ENCODE measurements at places on chromosomes 12 and 14.

DNA sequence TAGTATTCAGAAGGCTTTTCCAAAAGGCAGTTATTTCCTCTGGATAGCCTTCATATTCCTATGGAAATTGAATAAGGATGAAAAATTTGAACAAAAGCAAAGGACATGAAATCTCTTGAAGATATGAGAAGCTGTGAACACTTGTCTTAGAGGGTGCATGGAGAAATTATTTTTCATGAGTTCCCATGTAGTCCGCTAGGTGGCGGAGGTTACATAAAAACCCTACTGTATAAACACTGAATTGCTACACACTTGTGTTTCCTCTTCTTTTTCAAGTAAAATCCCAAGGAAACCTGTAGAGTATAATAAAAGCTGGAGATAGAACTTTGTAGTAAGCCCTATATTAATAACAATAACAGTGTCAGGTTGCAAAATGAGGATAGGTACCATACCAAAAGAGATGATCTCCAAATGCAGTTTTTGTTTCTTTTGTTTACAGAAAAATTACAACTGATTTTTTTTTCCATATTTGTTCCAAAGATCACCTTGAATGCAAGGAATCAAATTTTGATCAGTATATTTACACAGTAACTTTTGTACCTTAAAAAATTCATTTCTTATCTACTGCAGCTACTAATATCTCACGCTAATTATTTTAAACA is 37.8 kb upstream of the OR4E1 start:
- no peak for DNase-seq

GRCh38 chr12:92253301-92253700 is 107.7 kb upstream of the BTG1 start:
- DNase-seq: no peak

GRCh38 chr12:72330784-72331183 is 58.6 kb downstream of the TRHDE start:
- no peak for DNase-seq

- no peak for DNase-seq
These were observed 22.8 kb upstream of the ANO2 start for GRCh38 chr12:5967645-5968415.

GRCh38 chr14:71165121-71166031 is 258.1 kb downstream of the PCNX1 start:
- DNase-seq: no peak

DNA sequence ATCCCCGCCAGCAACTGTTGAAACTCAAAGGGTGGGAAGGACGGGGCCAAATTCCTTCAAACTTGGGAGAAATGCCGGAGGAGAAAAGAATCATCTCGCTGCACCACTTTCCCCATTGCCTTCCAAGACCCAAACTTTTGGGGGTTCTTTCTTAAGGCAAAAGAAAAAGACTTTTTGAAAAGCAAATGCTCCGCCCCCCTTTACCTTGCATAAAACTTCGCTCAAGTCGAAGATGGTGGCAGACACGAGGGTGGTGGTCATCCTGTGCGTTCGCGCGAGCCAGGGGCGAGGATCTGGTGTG is 239 bp downstream of the ZFP36L1 start:
- DNase-seq: no peak

DNA sequence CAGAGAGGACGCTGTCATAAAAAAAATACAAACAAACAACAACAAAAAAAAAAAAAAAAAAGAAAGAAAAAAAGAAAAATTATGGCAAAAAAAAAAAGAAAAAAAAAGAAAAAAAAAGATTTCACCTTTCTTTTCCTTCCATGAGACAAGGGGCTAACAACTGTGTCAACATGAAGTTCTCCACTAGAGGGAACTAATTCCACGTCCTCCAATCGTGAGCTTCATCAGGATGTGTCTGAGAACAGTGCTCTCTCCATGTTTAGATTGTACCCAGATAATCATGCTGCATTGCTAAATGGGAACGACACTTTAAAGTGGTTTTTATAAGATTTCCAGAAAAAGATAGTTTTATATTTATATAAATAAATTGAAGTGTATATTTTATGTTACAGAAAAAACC is 96.2 kb upstream of the PTPRB start:
- no peak for DNase-seq

DNA sequence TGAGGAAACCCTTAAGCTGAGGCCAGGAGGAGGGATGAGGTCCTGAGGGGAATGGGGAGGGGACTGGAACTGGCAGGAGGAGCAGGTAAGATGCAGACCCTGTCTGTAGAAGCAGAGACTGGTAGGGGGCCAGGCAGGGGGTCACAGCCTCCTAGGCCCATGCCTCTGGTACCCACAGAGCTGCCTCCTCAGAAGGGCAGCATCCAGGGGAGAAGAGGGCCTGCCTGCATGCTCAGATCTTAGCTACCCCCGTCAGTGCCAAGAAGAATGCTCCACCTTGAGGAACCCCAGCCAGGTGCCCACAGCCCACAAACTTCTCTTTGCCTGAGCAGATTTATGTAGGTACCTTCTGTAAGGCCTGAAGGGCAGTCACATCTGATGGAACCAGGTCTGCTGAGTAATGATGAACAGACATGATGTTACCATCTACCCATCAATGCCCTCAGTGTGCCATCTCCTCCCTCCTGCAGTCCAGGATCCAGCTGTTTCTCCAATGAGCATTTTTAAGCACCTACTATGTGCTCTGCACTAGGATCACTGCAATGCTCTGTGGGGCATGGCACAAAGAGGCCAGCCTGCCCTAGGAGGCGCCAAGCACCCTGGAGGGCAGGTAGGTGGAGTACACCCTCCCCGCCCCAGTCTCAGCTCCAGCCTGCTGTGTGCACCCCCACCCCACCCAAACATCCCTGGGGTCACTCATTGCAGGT is 24.8 kb upstream of the ZFP36L1 start:
- no peak for DNase-seq

DNA sequence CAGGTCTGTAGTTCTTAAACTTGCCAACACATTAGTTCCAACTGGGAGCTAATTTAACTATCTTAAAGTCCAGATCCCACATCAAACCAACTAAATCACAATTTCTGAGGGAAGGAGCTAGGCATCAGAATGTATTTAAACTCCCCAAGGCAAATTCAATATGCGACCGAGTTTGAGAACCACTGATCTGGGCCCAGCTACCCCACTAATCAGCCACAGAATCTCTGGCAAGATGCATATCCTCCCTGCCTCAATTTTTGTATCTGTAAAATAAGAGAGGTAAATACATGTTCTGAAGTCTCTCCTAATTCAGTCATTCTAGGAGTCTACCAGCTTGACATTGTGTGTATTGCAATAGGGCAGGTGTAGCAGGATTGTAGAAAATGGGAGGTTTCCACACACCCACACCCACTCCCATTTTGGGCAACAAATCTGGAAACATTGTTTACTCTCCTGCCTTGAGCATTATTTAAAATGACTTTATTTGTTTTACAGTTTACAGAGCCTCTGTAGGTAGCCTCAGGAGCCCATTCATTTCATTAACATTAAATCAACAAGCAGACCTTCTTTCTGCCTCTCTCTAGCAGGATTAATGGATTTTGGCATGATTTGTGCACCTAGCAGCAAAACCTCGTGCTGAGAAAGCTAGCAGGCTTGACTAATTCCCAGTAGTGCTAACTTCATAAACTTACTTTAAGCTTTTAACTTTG is 15.6 kb downstream of the LGR5 start:
- no peak for DNase-seq

- DNase-seq: no peak
These were observed 40.1 kb downstream of the STXBP6 start for GRCh38 chr14:25009891-25010290.

DNA sequence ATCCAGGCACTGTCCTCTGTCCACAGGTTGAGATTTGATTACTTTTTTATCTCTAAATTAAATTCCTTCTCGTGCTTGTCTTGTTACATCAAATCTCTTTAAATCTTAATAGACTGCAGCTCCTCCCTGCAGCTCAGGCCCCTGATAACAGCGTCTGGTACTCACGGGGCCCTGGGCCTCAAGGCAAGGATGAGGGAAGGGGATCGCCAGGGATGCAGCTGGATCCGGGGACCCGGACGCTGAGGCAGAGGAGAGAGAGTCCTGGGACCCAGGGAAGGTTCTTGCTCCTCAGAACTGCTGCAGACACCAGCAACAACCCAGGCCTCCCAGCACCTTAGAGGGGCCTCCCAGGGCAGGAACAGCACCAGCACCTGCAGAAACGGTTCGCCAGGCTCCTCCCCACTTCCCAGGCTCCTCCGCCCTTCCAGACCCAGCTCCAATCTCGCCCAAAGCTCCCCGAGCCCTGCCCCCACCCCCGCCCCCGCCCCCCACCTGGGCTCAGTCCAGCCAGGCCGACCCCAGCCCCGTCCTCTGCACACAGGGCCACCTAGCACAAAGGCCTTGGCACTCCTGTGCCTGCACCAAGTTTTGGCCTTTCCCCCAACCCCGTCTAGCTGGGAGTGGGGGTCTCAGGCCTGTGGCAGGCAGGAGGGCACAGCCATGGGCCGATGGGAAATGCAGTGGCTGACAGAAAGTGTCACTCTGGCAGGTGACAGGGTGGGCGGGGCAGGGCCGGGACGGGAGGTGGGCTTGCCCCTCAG is 60.3 kb upstream of the GALNT9 start:
- DNase-seq: no peak

DNA sequence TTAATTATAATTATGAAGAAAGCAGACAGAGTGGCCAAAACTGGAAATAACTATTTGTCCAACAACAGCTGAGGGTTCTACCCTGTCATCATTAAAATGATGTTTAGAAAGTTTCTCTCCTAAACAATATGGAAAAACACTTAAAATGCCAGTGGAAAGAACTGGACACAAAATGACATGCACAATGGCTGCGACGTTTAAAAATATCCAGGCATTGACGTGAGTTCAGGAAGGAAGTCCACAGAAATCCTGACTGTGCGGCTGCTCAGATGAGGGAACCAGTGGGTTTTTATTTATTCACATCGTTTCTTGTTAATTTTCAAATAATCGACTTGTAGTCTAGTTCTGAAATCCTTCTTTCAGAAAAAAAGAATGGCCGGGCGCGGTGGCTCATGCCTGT is 58.3 kb downstream of the CCNK start:
- DNase-seq: no peak

DNA sequence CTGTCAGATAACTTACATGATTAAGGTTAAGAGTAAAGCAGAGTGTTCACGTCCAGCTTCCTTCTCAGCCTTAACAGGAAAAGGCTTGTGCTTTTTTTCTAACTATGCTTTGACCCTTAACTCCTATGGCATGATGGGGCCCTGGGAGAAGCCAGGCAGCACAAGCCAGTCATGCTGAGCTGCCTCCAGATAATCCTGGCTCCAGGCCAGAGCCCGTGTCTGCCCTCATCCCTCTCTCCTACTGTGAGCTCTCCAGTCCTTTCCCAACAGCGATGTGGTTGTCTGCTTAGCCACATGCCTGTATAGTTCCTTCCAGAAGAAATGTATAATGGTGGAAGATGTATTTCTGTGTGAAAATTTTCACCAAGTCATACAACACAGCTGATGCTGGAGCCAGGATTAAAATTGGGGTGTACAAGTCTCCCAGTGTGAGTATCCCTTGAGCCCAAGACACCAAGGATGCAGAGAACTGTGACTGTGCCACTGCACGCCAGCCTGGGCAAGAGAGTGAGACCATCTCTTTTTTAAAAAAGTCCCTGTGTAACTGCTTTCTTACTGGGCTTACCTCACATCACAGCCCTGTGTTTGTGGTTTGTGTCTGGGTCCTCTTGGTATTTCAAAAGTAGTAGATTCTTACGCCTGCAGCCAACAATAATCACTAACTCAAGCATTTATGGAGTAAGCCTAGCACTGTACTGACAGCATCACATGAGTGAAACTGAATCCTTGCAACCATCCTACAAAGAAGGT is 7.9 kb upstream of the ITFG2 start:
- no peak for DNase-seq

DNA sequence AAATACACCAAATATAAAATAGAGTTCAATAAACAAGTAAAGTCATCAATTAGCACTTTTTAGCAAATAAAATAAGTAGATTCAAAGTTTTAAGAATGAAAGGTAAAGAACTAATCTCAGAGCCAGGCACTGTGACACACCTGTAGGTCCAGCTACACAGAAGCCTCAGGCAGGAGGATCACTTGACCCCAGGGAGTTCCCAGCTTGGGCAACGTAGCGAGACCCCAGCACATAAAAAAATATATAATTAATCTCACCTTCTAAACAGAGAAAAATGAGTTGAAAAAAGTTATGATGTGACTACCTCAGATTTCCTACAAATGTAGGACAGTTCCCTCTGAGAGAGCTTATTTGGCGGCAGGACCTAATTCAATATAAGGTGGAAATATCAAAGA is 19.3 kb downstream of the DAD1 start:
- no peak for DNase-seq

GRCh38 chr12:42786400-42787148 is 197.0 kb upstream of the PRICKLE1 start:
- DNase-seq: no peak

GRCh38 chr12:98587084-98587483 is 6.4 kb upstream of the SLC25A3 start:
- no peak for DNase-seq

DNA sequence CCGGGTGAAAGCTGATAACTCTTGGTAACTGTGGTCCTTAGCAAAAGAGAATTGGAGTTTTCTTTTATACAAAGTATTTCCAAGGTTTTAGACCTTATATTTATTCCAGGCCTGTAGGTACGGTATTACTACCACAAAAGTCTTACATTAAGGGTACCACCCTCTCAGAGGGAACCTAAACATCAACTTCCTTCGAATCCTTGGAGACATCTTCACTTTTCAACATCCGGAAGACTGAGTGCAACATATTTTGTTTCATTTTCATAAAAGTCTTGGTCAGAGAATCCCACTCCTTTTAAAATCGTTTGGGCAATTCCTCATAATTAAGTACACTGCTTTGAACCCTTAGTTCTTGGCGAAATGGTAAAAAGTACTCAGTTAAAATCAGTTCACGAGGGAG is 1.2 kb downstream of the CNOT2 start:
- no peak for DNase-seq

- DNase-seq: peak; percentile 57
These were observed at the start of gene CCDC38 for GRCh38 chr12:95942524-95943329. TSS of gene CCDC38 (minus strand) at chr12:95942614. CDS start at chr12:95936509, 6,105 bp downstream.

GRCh38 chr14:52987042-52987441 is 36.2 kb upstream of the FERMT2 start:
- DNase-seq: no peak

DNA sequence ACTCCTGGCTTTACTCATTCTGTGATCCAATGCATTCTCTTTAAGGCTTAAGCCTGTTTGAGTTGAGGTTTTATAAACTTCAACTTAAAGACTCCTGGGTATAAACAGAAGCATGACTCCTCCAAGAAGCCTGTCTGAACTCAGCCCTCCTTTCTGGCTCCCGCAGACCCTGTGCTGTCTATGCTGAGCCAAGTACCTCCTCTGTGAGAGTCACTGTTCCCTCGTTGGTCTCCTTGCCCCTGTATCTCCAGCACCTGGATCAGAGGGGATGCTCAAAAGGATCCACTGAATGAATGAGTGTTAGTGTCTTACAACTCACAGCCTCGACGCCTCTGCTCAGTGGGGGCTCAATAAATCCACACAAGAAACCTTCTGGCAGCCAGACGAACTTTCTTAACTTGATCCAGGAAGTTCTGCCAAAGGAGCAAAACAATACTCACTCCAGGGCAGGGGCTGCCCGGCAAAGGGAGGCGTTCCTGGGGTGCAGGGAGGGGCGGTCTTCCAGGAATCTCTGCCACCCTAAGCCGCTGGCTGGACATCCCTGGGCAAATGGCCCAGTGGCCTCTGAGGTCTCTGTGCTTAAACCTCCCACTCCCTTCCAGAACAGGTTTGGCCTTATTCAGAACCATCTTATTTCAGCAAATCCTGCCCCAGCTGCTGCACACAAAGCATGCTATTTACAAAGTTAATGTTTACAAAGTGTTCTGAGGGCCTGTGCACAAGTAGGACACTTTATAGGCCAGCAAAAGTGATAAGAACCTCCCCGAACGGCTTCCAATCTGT is 32.9 kb downstream of the MAP1LC3B2 start:
- no peak for DNase-seq
